NCI-H526 treated with DMSO at 0.1 percent for 48 hours (cell line): ENCODE measurements at places on chromosomes 12 and 14.
A peak's percentile ranks its signal among the peaks of the same experiment; 100 is the strongest.

- DNase-seq, result no peak
Measured at GRCh38 chr14:54579621-54580020, 12.7 kb downstream of the SAMD4A start.

DNA sequence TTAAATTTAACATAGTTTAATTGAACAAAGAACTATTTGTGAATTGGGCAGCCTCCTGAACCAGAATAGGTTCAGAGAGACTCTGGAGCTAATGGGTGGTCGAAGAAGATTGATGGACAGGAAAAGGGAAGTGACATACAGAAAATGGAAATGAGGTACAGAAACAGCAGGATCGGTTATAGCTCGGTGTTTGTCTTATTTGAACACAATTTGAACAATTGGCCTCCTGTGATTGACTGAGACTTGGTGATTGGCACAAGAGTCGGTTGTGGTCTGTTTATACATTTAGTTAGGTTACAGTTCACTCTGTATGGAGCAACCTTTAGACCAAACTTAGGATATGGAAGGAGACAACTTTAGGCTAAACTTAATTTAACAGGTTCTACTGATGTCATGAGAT, 18.4 kb upstream of the CFL2 start:
- DNase-seq, result no peak

GRCh38 chr12:87827638-87828264, 201.4 kb downstream of the C12orf50 start:
- DNase-seq, result no peak

DNA sequence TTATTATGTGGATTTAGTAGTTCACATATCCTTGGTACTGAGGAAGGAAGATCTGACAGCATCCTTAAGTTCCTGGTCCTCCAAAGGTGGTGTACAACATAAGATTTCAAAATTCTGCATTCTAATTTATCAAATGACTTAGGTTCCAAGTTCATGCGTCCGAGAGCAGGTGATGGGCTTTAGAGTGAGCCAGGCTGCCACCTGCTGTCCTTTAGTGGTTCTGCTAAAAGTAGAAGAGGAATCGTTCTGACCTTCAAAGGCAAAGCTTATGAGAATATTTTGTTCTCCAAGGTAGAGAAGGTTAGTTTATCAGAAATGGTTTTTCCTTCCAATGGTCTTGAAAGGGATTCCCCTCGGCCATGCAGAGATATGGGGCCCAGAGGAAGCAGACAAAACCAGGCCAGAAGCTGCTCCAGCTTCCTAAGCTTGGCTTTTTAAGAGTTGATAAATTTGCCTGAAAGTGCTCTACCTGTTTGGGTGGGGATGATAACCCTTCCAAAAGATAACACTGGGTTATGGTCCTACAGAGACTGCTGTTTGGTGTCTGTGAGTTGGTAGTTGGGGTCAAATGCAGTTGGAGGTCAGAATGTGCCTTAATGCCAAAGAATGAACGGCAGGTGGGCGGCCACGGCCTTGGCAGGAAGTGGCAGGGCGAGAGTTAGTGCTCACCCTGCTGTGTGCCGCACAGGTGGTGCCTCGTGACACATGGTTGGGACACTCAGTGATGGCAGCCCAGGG, 29.1 kb upstream of the LRTM2 start:
- peak; percentile 9 for DNase-seq

DNA sequence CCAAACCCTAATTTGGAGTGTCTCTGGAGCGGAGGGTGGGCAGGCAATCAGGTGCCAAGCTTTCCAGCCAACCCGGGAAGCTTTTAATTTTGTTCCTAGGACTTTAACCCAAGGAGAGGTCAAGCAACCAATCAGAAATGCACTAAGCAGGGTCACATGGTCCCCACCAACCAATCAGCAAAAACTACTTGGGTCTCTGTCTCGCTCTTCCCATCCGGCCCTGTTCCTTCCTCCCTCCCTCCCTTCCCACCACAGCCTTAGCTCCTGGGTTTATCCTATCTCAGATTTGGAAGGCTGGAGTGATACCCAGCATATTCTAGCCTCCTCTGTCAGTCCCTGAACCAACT, 7.3 kb downstream of the HOXC5 start:
- no peak for DNase-seq

- DNase-seq, result no peak
Measured at GRCh38 chr12:57517187-57517586, 3.1 kb downstream of the DDIT3 start.

DNA sequence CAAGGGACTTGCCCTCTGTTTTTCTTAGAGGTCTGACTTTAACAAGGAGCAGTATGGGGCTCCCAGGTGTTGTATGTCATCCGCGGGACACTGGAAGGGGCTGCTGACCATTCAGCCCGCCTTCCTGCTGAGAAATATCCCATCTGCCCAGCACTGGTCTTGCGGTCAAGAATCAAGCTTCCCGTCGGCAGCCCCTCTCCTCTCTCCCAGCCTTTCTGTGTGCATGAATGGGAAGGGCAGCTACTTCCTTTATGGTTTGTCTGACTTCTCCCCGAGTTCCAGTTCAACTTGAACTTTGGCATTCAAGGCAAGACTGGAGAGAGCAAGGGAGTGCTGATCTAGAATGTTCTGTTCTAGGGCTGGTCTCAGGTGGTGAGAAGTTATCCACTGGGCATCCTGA, 51.5 kb downstream of the PSMA6 start:
- no peak for DNase-seq

DNA sequence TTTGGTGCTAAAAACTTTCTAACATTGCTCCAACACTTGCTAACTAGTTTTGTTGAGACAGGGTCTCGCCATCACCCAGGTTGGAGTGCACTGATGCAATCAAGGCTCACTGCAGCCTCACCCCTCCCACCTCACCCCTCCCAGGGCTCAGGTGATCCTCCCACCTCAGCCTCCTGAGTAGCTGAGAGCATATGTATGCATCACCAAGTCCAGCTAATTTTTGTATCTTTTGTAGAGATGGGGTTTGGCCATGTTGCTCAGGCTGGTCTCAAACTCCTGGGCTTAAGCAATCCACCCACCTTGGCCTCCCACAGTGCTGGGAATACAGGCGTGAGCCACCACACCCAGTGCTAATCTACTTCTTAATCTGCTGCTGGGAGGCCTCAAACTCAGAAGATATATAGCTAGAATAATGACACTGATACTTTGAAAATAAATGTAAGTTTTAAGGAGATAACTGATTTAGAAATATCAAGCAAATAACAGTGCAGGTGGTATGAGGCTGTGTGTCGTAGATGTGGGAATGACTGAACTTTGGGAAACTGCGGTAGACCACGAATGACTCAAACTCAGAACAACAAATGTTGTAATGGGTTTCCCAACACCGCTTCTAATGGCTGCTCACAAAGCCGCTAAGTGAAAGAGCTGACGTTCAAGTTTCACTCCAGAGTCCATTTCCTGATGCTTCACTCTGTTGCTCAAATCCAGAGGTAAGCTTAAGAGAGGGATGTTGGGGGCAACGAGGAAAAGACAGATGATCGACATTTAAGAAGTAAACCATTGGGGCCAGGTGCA, 10.0 kb downstream of the TMCC3 start:
- no peak for DNase-seq

GRCh38 chr14:85165094-85165493, 364.9 kb upstream of the FLRT2 start:
- no peak for DNase-seq

DNA sequence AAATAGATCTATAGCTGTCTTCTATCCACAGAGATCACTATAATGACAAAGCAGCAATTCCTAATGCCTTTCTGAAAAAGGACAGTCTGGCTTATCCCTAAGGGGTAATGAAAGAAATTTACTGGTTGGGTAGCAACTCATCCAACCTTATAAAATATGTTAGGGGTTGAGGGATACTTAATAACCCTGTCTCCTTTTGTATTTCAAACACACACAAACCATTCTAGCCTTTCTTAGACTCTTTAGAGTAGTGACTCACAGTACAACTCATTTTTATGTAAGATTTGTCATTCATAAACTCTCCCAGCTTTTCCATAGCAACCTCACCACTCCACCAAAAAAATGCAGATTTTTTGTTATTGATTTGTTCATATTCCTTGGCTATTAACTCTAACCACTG, 167.9 kb downstream of the FSCB start:
- no peak for DNase-seq

GRCh38 chr14:70907996-70908934, 1.0 kb downstream of the PCNX1 start:
- peak; percentile 16 for DNase-seq
